GM18507 (cell line): ENCODE measurements at places on chromosomes 7 and 10.

- DNase-seq: no peak
These were observed 123.3 kb downstream of the USP6NL start for GRCh38 chr10:11488126-11488525.

GRCh38 chr10:74991435-74991834 is 120.0 kb upstream of the SAMD8 start:
- no peak for DNase-seq

DNA sequence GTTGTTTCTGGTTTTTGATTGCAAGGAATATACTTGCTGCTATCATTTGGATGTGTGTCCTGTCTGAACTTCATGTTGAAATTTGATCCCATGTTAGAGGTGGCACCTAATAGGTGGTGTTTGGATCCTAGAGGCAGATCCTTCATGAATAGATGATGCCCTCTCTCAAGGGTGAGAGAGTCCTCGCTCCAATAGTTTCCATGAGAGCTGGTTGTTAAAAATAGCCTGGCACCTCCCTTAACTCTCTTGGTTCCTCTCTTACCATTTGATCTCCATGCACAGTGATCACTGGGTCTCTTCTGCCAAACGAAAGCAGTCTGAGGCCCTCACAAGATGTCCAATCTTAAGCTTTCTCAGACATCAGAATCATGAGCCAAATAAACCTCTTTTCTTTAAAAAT is 49.0 kb upstream of the ZNF248 start:
- DNase-seq: no peak

DNA sequence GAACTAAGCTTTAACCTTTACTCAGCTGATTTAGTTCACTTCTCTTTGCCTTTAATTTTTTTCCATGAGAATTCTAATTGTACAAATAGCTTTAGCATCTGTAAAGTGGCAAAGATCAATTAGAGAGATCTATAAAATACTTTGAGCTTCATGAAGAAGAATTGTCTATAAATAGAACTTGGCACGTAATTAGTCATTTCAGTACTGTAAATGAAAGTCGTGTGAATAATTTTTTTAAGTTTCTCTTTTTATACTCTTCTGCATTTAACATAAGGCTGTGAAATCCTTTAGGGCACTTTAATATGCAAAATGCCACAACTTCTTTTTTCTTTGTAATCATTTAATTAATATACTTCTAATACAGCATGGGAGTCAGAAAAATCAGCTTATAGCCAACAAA is 177.8 kb downstream of the CSTF2T start:
- DNase-seq: no peak

DNA sequence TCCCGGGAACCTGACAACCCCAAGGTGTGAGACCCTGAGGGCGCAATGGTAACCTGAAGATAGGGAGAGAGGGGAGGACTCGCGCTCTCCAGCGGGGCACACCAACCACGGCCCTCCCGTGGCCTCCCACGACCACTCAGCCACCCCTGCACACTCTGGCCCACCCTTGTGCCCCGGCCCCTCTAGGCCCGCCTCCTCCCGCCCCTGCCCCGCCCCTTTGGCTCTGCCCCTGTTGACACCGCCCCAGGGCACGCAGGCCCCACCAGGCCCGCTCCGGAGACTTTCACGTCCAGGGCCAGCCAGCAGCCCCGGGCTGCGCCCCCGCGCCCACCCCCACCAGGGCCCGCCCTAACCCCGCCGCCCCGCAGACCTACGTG is 10.9 kb downstream of the ATG9B start:
- DNase-seq: no peak
